ENCODE measurements at places on chromosomes 1 and 21.

GRCh38 chr21:46428987-46429710 lies 29.5 kb upstream of the DIP2A start:
- DNase-seq: no peak

GRCh38 chr1:109640285-109640865 lies 15.5 kb upstream of the GSTM4 start:
- DNase-seq: peak; percentile 85

DNA sequence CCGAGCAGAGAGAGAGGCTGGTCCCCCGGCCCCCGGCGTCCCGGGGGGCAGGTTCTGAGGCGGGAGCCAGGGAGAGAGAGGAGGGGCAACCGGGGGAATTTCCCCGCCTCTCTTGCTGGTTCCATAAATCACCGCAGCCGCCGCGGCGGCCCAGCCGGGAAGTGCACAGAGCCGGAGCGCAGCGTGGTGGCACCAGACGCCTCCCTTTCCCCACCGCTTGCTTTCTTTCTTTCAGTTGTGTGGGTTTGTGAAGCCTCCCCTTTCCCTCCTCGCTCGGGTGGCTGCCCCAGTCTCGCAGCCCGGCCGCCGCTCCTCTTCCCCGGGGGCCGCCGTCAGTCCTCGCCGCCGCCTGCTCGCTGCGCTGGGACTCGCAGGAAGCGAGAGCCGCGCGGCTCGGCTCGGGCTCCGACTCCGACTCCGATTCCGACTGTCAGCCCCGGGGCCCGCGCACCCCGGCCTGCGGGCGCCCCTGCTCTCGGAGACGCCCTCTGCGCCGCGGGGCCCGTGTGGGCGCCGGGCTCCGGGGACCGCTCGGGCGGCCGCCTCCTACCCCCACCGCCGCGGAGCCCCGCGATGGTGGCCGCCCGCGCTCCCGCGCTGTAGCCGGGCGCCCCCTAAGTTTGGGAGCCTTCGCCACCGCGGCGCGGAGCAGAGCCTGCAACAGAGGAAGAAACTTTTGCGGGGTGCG lies at the start of gene CACHD1:
Gene CACHD1, plus strand, starts transcription at position 153 of the 688 bp plus-strand sequence. CDS start 616 bp downstream, outside the sequence.
- peak; percentile 67 for DNase-seq

DNA sequence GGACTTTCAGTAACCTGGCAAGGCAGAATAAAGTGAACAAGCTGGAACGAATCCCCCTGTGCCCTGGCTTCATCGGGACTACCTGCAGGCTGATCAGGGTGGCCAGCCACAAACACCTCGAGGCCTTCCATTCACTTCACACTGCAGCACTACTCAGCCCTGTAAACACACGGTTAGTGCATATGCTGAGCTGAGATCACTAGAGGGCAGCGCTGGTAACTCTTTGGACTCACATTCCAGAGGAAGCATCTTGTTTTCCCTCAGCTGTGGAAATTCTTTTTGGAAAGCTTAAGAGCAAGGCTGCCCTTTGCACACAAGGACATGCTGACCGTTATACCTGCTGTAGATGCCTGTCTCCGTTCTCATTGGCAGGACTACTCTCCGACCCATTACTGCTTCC lies 32.1 kb downstream of the PCSK9 start:
- no peak for DNase-seq
